Caki2 (cell line): ENCODE measurements at places on chromosomes 7 and 10. TPM values are rescaled to one million over a fixed set of nuclear protein-coding genes. Genes with fewer than 3 reads are reported as not detected.

ZNF853 gene
- not detected in 2 replicates for total RNA-seq

SPDYE6 gene
- not detected in 2 replicates for total RNA-seq

GRM8 gene
- total RNA-seq = not detected in 2 replicates

AGR3 gene
- total RNA-seq = not detected in 2 replicates

BAMBI gene
- 19.8 and 26.8 TPM in 2 replicates for total RNA-seq

RGR gene
- total RNA-seq = not detected in 2 replicates

ZNF727 gene
- not detected in 2 replicates for total RNA-seq

HOGA1 gene
- 70.8 and 91.3 TPM in 2 replicates for total RNA-seq

INSYN2A gene
- not detected in 2 replicates for total RNA-seq

ZNF716 gene
- not detected in 2 replicates for total RNA-seq

TMEM140 gene
- total RNA-seq = 0.81 and 0.98 TPM in 2 replicates

PLAU gene
- 27.6 and 31.4 TPM in 2 replicates for total RNA-seq

ADAM22 gene
- 0.37 and 0.61 TPM in 2 replicates for total RNA-seq

CLCN1 gene
- not detected in 2 replicates for total RNA-seq

IGF2BP3 gene
- 68.3 and 72.6 TPM in 2 replicates for total RNA-seq

PDZD7 gene
- 0.51 and 5.3 TPM in 2 replicates for total RNA-seq
